ENCODE measurements at places on chromosomes 12 and 14.

DNA sequence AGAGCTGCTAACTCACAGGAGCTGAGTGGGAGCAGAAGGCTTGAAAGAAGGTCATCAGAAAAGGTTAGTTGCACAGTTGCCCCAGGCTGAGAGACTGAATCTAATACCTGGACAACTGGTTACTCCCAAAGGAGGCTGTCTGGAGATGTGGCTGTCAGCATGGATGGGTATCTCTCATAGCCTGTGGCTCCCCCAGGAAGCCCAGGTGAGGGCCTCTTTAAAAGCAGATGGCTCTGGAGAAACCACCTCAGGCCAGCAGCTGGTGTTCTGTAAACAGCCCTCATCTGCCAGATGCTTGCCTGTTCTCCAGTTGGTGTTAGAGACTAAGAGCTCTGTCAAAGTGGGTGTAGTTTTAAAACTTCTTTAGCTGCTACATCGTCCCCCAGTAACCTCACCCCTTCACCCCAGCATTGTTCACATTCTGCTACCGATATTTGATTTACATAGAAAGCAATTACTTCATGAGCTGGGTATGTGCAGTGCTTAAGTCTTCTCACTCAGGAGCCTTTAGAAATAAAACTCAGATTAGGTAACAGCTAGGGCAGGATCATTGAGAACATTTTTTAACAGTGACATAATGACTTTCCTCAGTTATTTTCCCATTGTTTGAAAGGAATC lies 25.8 kb downstream of the DACT1 start:
- DNase-seq: peak; percentile 77

DNA sequence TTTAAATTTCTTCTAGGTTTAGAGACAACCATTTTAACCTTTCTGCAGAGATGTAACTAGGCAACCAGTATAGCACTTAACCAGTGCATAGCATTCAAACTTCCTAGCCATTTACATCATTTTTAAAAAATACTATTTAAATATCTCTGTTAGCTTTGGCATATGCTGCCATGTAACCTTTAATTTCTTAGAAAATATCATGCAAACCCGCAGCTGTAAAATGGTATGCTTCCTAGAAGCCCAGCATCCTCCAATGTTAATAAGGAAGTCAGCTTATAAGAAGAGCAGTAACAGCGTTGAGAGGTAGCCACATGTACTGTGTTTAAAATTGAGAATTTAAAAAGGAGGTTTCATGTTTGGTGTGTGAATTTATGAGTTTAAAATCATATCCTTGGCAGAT lies 22.8 kb downstream of the GNG2 start:
- DNase-seq: no peak

DNA sequence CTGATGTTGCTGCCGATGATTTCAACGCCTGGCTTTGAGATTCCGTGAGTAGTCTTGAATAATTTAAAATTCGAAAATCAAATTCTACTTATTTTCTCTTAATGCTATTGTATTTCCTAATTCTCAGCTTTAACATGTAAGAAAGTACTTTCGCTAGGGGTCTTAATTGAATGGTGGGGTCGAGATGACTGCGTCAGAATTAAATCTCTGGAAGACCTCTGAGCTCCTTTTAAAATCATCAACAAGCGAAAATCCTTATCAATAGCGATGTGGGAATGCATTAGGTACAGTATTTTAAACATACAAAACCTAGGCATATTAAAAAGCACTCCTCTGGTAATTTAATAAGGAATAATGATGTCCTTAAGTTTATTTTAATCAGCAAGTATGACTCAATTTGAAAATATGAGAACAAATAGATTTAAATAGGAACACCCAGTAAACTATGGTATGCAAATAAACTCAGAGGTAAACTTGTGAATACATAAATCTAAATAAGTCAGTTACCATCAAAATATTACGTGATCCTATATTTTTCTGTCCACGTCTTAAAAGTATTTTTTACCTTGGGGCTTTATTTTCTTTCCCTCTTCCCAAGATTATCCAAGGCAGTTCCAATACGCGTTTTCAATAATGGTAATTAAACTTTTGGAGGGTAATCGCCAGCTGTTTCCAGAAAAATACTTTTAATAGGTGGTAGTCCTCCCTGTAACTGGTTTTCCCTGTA lies 1.4 kb downstream of the FOXA1 start:
- DNase-seq: no peak

GRCh38 chr14:106803379-106803778 lies 1277.0 kb downstream of the TMEM121 start:
- no peak for DNase-seq

GRCh38 chr14:67473290-67474082 lies 15.0 kb downstream of the TMEM229B start:
- DNase-seq: no peak

- DNase-seq: no peak
Measured at GRCh38 chr12:52824741-52825410, 9.2 kb downstream of the KRT79 start.

DNA sequence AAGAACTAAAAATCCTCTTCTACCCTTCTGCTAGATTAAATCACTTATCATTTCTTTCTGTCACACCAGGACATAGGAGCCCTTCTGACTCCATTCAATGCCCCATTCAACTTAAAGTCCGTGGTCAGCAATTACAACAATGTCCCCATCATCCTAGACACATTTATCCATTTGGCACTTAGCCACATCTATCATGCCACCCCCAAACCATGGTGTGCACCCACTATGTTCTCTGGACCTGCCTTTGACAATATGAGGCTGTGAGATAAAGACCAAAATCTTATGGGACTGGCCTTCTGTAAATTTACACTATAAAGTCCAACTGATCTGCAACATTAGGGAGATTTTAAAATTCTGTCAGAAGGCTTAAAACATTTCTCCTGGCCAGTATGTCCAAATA lies 104.4 kb downstream of the SSPN start:
- DNase-seq: no peak

- no peak for DNase-seq
Measured at GRCh38 chr14:94110552-94111181, at the start of gene IFI27. IFI27 (plus strand) TSS chr14:94110736.

- no peak for DNase-seq
Measured at GRCh38 chr14:90721619-90722305, 94.5 kb downstream of the TTC7B start.

DNA sequence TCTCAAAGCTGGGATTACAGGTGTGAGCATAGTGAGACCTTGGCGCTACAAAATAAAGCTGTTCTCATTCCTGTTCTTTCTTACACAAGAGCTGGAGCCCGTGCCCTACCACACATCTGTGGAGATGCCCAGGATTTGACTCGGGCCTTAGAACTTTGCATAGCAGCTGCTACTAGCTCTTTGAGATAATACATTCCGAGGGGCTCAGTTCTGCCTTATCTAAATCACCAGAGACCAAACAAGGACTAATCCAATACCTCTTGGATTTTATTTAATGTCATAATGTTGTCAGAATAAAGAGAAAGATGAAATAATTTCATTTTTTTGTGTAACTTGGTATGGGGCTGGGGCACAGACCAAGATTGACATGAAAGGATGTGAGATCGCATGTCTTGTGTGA lies 7.6 kb downstream of the PNP start:
- no peak for DNase-seq

- DNase-seq: no peak
Measured at GRCh38 chr12:115740586-115741155, 536.8 kb downstream of the MED13L start.

GRCh38 chr14:69012256-69012953 lies 33.3 kb upstream of the ACTN1 start:
- DNase-seq: no peak

GRCh38 chr14:86662334-86662733 lies 1132.4 kb downstream of the FLRT2 start:
- DNase-seq: no peak

GRCh38 chr12:41325336-41325735 lies 137.2 kb downstream of the PDZRN4 start:
- DNase-seq: no peak

DNA sequence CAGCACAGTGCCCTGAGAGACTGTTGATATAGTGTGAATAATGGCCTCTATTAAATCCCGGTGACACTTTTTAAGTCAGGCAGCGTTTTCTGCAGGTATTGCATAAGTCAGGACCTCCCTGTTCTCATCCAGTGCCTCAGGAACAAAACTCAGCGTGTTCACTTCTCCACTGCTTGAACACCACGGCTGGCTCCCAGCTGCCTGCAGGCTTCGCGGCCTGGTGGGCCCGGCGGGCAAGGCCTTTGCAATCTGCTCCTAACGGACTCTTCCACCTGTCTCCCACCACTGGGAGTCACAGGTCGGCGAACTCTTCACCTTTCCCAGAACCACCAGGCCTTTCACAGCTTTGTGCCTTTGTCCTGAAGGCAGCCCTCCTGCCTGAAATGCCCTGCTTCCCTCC lies 18.7 kb downstream of the RFX4 start:
- DNase-seq: no peak
